ENCODE measurements at places on chromosomes 5 and 9.

DNA sequence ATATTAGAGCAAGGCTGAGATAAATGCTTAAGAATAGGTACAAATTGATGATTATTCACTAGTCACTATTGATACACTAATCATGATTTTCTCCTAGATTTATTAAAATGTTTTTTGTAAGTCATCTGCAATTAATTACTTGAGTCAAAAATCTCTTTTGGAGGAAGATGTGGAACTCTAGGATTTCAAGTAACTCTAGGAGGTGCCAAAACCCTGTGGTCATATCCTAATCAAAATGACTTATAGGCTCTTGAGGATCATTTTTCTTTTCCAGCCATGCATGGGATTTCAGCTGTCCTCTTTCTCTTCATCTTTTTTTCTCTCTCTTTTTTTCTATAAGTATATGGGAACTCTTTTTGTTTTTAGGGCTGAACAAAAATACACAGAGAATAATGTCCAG lies 141.8 kb upstream of the CD180 start:
- no peak for DNase-seq

DNA sequence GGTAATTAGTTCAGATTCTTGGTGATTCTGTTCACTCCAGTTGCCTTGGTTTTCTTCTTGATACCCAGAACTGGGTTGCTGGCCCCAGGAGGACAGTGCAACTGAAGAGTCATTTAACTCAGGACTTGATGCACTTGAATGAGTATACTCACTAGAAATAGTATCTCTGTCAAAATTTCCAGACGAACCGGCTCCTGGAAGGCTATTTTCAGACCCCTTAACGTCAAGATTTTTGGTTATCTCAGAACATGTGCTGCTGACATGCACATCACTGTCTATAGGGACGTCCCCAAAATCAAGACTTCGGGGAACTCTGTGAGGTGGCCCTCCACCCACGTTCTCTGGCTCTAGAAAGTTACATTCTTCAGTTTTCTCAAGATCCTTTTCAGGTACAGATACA lies 56.7 kb upstream of the PCA3 start:
- no peak for DNase-seq

DNA sequence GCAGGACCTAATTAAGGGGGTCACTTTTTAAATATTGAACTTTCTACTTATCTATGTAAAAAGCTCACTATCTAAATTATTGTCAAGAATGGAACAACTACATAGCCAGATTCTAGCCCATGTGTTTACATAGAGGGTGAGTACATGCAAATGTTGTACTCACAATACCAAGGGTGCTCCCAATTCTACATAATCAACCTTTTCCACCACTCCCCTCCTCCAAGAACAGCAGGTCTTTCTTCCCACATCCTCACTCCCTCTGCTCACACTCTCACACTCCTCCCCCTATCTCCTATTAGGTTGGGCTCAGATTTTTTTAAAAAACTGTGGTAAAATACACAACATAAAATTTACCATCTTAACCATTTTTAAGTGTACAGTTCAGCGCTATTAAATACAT lies 325.4 kb downstream of the ARL15 start:
- no peak for DNase-seq

DNA sequence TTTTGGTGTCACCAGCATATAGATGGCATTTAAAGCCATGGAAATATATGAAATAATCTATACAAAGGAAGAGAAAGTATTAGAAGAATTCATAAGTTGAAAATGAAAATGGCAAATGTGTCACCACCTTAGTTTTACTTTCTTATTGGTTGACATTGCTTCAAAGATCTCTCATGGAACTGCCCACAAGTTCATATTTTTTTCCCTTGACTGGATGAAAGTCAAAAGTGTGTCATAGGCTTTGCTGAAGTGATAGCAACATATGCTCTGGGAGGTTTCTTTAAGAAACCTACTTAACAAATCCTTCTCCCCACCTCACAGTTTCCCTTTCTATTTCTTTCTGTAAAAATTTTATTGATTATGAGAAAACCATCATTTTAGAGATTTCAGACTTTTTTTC lies 127.2 kb downstream of the VPS13A start:
- no peak for DNase-seq

All from right renal cortex interstitium (tissue), 3 donors.